ENCODE measurements at places on chromosomes 6 and 20. TPM values are rescaled to one million over a fixed set of nuclear protein-coding genes. Genes with fewer than 3 reads are reported as not detected.

DNA sequence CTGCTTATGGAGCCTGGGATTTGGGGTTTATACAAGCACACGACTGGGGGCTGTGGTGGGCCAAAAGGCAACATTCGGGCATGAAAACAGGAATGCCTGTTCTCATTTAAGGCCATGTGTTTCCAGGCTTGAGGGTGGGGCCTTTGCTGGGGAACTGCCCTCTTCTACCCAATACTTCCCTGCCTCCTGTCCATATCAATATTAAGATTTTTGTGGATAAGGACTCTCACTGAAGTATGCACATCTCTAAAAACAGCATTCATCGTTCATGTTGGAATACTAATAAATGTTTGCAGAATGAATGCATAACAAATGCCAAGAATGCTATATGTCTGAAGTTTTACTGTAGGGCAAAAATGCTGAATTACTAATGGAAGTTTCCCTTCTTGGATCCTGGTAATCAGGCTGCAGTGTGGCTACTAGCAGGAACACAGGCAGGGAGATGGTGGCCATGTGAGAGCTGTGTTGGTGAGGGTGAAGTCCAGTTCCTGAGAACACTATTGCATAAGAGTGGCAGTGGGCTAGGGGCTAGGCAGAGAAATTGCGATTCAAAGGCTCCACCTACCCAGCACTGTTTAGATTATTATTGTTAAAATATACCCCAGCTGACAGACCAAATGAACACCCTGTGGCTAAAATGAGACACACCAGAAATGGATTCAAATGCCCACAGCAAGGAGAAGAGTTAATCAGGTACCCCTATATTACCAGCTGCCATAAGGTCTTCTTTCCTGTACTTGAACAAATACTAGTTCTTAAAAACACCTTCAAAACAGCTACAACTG, 644.3 kb downstream of the EPM2A start:
- DNase-seq, result no peak

CRISP2 gene
- total RNA-seq, result not detected

GDAP1L1 gene
- not detected for total RNA-seq

SLC25A27 gene
- 22.6 TPM for total RNA-seq

DNA sequence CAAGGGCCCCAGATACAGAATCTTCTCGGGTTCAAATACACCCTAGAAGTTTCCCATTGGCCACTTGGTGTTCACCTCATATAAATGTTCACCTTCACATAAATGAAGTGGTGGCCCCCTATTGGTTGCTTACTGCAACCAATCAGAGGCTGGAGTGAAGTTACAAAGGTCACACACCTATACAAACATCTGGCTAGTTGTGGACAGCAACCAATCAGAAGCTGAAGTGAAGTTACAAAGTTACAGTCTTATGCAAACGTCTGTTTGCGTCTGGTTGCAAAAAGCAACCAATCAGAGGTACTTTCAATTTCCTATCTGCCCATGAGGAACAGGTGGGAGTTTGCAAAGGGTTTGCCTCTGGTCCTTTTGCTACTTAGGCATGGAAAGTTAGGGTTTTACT, 206.5 kb upstream of the BMP2 start:
- no peak for DNase-seq

DNA sequence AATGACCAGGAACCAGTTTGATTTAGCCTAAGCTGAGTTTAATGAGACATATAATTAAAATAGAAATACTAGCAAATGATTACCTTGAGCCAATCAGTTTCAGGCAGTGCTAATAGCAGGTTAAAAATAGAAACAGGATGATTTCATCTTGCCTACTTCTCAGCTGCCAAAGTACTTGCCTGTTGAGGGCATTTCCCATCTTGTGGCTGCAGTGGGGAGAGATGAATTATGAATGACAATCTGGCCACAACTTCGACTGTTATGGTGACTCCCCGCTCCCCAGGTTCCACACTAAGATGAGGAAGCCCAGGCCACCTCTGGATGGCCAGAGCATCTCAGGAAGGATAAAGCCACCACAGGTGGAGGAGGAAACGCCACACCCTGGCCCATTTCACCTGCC, 31.3 kb downstream of the MBOAT1 start:
- DNase-seq, result no peak

Measured in kidney (tissue), 22 donors.